Activated T-cell treated with anti-CD3 and anti-CD28 coated beads, Interleukin-2, amount 50 U/mL, for 72 hours (primary cell): ENCODE measurements at places on chromosomes 5 and 9.

- DNase-seq, result no peak
Measured at GRCh38 chr9:82209797-82210470, 221.4 kb downstream of the SPATA31D1 start.

DNA sequence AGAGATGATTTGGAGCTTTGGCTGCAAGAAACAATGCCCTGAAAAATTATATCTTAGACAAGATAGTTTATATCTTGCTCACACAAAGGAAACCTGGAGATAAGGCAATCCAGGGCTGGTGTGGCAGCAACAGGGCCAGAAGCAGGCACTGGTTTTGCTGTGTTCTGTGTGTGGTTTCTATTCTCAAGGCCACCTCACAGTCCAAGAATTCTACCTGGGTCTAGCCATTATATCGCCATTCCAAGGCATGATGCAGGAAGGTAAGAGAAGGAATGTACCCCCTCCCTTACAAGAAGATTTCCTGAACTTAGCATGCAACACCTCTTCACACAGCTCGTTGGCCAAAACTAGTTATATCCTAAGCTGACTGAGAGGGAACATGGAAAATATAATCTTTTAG is 74.5 kb upstream of the MEGF10 start:
- DNase-seq, result no peak

- no peak for DNase-seq
Measured at GRCh38 chr5:109164001-109164400, 245.8 kb downstream of the PJA2 start.

GRCh38 chr5:164578911-164579310 is 1073.5 kb downstream of the MAT2B start:
- no peak for DNase-seq

DNA sequence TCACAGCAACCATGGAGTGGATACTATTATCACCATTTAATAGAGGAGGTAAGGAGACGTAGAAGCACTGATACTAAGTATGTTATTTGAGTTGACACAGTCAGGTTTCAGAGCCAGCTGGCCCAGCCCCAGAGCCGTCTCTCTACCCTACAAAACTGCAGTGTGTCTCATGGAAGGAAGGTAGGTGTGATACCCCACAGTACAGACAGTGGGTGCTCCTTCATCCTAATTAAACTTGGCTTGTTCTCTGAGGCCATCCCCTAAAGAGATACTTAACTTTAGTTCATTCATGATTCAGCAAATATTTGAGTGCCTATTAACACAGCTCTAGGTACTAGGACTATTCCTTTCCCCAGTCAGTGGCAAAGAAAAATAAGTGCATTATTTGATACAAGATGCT is 22.6 kb downstream of the PIP5K1B start:
- no peak for DNase-seq

DNA sequence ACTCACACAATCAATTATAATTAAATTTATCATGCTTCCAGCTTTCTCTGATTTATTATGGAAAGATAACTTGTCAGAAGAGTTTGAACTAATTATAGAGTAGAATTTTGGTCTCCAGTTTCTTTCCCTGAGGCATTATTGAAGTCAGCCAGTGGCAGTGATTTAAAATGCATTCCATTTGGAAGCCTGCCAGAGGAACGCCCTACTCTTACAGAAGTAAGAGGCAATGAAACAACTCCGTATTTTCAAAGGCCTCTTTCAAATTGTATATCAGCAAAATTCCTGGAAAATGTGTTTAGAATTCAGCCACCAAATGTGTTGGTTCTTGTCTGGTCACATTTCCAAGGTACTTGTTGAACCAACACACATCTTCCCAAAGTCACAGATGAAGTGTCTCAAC is 640.9 kb downstream of the SEMA5A start:
- DNase-seq, result no peak

- no peak for DNase-seq
Measured at GRCh38 chr5:2451100-2451499, 300.4 kb downstream of the IRX2 start.

DNA sequence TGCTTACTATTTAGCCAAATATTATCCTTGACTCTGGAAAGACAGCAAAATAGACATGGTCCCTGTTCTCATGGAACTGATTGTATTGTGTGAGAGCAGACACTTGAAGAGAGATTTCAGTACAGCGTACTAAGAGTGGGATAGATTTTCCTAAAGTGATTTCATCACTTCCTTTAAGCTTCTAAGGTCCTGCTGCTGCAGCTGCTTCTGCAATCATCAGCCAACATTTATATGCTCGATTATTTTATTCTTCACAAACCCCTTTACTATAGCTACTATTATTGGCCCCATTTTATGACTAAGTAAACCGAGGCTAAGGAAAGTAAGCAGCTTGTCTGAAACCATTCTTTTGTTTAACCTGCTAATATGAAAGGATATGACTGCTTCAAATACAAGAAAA is 137.7 kb downstream of the SPATA31D1 start:
- DNase-seq, result no peak

- DNase-seq, result peak; percentile 53
Measured at GRCh38 chr5:79235261-79235633, 684 bp upstream of the JMY start.

- no peak for DNase-seq
Measured at GRCh38 chr5:64767959-64768357, 533 bp downstream of the SREK1IP1 start.

DNA sequence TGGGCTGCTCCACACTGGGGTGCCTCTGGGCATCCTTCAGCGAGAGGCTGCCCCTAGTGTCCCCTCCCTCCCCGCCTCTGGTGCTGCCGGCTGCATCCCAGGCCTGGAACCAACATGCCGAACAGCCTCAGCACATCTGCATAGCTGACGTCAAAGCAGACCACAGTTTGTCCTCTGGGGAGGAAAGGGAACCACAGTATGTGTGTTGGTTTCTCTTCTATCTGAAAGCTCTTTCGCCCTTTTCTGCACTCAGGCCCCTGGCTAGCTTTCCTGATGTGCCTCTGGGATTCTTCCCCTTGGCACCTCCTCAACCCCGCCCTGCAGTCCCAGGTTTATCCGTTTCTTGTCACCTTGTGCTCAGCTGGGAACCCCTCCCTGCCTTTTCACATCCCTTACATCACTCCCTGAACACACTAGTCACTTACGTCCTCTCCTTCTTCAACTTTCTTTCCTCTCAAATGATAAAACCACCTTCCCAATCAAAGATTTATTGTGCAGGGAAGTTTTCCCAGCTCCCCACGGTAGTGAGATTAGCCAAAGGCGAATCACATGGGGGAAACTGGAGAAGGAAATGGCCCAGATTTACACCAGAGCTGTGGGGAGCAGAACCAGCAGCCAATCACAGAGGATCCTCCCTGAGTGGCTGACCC is 35.5 kb upstream of the B4GALT1 start:
- DNase-seq, result peak; percentile 56

GRCh38 chr9:92992549-92992948 is 45.2 kb downstream of the FGD3 start:
- no peak for DNase-seq

DNA sequence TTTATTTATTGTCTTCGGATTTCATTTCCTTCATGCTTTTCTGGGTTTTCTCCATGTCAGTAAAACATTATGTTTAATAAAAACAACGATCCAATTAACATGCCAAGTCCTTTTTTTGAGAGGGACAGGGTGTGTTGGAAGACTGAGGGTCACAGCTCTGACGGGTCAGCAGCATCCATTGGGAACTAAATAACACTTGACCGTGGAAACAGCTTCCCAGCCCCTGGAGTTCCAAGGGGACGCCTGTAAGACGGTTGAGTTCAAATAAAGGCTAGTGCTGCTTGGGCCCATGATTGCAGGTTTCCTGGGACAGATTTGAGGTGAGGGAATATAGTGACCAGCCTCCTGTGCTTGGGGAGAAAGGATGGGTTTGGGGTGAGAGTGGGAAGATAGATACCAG is 30.4 kb upstream of the NEURL1B start:
- no peak for DNase-seq

- no peak for DNase-seq
Measured at GRCh38 chr9:91028166-91028827, 226.7 kb downstream of the SYK start.

- DNase-seq, result no peak
Measured at GRCh38 chr5:821504-821903, 29.3 kb downstream of the ZDHHC11 start.

- no peak for DNase-seq
Measured at GRCh38 chr9:92350740-92351133, 25.0 kb downstream of the CENPP start.

- DNase-seq, result no peak
Measured at GRCh38 chr5:179766726-179767455, 26.9 kb upstream of the LTC4S start.

GRCh38 chr5:178527458-178528307 is 62.5 kb downstream of the COL23A1 start:
- DNase-seq, result no peak

GRCh38 chr5:107535849-107536248 is 134.9 kb downstream of the EFNA5 start:
- no peak for DNase-seq

DNA sequence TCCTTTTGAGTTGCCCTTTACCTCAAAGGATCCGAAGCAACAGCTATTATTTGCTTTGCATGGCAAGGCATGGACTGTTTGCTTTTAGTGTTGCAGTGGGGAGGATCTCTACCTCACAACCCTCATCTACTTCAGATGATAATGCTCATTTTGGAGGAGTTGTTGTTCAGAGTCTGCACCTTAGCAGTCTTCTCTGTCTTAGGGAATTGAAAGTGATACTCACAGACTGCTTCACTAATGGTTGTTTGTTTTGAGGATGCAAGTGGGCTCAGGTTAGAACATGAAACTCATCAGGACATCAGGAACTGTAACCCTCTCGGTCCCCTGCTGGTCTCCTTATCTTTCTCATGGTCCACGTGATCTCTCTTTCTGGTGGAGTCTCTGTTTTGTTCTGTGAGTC is 172.9 kb upstream of the ANKH start:
- no peak for DNase-seq

DNA sequence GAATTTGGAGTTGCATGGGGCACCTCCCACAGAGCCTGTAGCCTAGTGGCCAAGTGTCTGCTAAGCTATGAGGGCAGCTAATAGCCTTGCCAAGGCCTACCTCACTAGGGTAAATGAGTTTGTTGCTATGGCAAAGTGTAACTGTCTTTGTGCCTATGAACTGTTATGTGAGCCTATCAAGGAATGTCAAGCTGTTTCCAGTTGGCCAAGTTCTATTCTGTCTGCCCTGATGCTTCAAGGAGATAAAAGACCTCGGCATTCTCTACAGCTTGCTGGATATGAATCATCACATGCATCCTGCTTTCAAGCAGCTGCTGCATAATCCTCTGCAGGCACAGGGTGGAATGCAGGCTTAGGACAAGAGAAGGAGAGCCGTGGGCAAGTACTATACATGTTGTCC is 69.8 kb upstream of the CCDC112 start:
- DNase-seq, result no peak

DNA sequence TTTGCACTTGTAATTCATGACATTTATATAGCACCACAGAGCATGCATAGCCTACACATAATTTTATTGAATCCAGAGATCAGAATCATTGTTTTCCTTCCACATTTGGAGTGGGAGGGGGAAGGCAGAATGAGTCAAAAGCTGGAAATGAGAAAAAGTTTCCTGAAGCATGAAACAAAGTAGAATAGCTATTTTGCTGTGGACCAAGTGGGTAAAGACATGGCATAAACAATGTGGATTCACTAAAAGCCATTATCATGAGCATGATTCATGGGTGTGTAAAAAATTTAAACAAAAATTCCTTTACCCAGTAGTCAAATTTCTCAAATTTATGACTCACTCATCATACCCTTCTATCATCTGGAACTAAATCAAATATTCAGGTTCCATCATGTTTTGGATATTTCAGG is 97.9 kb downstream of the YIPF5 start:
- no peak for DNase-seq

DNA sequence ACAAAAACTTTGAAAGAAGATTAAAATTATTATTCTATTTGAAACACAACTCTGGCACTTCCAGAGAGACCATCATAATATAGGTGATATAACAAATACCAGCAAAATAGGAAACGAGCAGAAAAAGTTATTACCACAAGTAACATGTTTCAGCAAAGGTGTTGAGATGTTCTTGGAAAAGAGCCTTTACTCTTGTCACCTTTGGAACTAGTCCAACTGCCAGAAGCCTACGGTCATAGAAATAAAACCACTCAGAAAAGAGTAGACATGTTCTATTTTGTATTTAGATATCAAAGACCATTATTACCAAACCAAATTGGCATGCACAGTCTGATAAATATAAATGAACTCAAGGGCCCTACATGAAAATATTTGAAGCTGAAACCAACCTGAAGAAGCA is 145.0 kb upstream of the DMAC1 start:
- no peak for DNase-seq

- DNase-seq, result no peak
Measured at GRCh38 chr5:34608859-34609648, 47.1 kb upstream of the RAI14 start.

DNA sequence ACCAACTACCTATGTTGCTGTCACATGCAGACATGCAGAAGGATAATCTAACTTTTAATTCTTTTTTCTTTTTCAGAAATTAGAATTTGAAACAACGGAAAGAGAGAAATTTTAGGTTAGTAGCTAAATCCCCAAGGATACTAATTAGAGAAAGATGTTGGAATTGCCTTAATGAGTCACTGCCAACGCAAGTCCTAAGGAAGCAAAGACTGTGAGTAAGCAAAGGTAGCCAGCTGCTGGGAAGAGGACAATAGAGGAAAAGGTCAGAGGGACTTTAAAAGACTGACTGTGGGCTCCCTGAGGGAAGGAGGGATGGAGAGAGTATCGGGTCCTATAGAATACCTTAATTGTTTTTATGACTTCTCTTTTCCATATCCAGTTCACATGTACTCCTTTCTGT is 461.9 kb upstream of the PAPPA start:
- no peak for DNase-seq

GRCh38 chr9:85508616-85509015 is 233.1 kb downstream of the AGTPBP1 start:
- no peak for DNase-seq

DNA sequence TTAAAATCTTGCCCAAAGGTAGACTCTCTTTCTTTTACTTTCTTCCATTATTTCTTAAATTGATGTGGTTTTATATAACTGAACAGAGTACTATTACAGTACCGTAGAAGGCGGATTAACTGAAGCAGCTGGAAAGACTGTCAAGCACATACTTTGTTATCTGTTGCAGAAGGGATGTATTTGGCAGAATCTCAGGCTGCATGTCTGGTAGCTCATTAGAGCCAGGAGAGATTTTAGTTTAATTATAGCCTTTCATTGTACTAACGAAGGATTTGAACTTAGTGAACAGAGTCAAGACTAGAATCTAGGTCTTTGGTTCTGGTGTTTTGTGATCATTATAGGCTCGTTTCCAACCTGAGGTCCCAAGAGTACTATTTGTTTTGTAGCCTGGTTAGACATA is 20.6 kb downstream of the ZNF354C start:
- DNase-seq, result no peak

DNA sequence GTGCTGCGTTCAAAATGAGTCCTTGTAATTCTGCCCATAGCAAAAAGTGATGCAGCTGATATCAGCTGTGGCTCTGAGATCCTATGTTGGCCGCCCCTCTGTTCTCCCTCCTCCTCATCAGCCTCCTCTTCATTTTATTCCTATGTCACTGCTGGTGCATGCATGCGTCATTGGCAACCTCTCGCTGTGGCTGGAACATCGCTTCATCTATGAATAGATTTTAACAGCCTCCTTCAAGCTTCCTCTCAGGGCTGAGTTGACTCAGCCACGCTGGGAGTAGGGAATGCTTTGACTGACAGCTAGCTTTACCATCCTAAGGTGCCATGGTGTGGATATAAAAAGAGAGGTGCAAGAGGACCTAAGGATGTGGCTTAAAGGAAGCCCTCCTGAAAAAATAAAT is 303.5 kb downstream of the PLK2 start:
- no peak for DNase-seq
